ENCODE measurements at places on chromosomes 11 and 22.

- DNase-seq: no peak
These were observed 997.8 kb downstream of the BRD1 start for GRCh38 chr22:48829908-48830307.

GRCh38 chr22:41917903-41918791 is 3.3 kb upstream of the SHISA8 start:
- peak; percentile 61 for DNase-seq

- DNase-seq: no peak
These were observed 27.7 kb upstream of the PPP2R1B start for GRCh38 chr11:111793863-111794262.

- no peak for DNase-seq
These were observed 14.6 kb downstream of the PLXNB2 start for GRCh38 chr22:50292643-50293440.

DNA sequence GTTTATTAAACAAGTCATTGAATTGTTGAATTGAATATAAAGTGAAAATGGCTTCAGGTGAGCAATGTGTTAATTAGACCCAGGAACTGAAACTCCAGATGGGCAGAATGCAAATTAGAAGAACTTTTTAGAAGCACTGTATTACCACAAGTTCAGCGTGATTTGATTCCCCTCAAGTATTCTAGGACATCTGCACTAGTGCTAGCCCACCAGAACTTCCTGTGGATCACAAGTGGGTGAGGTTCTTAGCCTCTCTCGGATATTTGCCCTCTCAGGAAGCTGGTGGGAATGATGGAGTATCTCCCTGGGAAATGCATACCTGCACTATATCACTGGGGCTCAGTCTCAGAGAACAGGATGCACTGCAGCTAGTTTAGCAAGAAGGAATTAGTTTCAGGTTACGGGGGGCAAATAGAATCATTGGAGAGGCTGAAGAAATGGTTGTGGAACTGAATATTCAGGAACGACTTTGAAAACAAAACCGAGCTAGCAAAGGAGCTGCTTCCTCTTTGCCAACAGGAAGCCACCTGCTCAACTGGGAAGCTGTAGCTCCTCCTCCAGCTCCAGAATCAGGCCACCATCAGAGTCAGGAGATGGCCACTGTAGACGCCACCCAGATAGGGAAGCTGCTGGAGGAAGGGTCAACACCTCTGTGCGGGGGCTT is 74.3 kb downstream of the DHCR7 start:
- no peak for DNase-seq

- DNase-seq: peak; percentile 95
These were observed 1.6 kb upstream of the EHBP1L1 start for GRCh38 chr11:65574109-65574810.

DNA sequence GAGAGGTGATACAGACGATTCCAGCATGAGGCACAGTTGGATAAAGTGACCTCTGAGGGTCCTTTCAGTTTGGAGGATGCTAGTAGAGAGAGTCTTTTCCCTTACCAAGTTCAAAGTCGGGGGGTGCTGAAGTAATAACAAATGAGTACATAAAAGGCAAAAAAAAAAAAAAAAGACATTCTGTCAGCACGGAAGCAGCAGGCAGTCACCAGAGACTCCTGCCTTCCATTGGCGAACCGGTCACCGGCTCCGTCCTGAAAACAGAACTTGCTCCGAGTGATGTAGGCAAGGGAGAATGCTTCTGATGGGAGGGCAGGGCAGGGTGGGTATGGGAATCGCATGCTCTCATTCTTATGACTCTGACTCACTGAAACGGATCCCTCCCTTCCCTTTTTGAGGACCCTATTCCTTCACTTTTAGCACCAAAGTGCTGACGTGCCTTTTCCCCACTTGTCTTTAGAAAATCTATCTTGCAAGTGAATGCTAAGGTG is 65.9 kb downstream of the PRR5L start:
- DNase-seq: no peak

- DNase-seq: peak; percentile 81
These were observed 3.7 kb upstream of the POLD4 start for GRCh38 chr11:67356864-67357561.

- no peak for DNase-seq
These were observed at the start of gene SCARF2 for GRCh38 chr22:20437613-20438426. SCARF2 (minus strand) TSS chr22:20437825; CDS start chr22:20437754, 71 bp downstream.

- no peak for DNase-seq
These were observed 328.8 kb downstream of the TBC1D22A start for GRCh38 chr22:47091246-47091651.

DNA sequence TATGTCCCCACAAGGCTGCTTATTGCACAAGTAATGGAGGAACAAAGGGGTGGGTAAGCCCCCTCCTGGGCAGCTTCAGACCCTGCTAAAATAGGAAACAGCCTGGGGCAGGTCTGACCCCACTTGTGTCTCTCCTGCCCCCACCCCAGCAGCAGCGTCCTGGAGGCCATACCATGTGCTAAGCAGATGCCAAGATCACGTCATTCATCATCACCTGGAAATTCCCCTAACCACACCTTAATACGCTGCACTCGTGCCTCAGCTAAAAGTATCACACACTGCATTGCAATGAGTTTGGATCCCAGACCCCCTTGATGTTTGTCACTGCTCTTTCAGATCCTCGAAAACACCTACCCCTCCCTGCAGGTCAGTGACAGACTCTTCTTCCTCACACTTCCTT is 27.8 kb upstream of the GGTLC2 start:
- DNase-seq: no peak

DNA sequence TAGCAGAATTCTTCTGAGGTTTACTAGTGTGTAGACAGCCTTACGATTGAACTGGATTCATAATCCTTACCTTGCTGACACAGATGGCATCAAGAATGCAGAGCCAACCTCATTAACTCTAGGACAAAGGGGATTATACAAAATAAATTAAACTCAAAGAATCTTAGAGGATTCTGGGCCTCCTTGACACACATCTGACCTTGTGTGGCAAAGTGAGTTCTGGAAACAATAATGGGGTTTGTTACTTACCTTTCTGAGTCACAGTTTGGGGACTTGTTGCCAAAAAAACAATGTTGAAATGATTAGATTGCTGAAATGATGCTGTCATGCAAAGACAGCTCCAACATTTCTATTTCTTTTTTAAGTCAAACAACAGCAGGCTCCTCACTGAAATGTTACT is 179.1 kb upstream of the ISX start:
- DNase-seq: no peak

- no peak for DNase-seq
These were observed 23.2 kb downstream of the TAF1D start for GRCh38 chr11:93718057-93718563.

- no peak for DNase-seq
These were observed 28.5 kb upstream of the ELF5 start for GRCh38 chr11:34542089-34542488.

DNA sequence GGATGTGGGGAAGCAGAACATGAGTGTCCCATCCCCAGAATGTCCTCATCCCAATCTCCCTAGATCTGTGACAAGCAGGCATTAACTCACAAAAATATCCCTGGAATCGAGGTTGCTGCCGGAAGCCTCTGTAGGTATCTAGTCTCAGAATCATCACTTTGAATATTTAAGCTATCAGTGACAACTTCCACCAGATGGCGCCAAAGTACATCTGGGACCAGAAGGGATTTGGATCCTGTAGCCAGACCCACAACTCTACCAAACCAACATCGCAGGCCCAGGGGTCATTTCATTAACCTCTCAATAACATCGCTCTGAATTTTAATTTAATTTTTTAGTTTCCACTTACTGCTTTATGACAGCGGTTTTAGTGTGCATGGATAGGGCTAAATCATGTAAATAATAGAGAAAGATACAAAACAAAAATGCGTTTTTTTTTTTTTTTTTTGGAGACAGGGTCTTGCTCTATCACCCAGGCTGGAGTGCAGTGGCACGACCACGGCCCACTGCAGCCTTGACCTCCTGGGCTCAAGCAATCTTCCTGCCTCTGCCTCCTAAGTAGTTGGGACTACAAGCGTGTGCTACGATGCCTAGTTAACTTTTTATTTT is 1.1 kb upstream of the EXT2 start:
- peak; percentile 85 for DNase-seq

DNA sequence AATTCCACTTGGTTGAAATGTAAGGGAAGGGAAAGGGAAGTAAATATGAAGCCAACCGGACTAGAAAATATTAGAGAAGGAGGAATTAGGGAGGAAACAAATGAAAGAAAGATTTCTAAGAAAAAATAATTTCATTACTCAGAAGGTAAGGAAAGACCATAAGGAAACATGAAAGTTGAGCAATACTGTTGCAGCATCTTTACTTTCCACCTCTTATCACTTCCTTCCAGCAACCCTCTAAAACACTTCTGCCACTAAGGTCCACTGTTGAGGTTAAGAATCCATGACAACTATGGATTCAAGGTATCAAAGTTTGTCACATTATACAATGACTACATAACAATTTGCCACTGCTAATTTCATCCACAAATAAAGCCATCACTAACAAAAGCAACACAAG is 308.6 kb downstream of the DLG2 start:
- no peak for DNase-seq

DNA sequence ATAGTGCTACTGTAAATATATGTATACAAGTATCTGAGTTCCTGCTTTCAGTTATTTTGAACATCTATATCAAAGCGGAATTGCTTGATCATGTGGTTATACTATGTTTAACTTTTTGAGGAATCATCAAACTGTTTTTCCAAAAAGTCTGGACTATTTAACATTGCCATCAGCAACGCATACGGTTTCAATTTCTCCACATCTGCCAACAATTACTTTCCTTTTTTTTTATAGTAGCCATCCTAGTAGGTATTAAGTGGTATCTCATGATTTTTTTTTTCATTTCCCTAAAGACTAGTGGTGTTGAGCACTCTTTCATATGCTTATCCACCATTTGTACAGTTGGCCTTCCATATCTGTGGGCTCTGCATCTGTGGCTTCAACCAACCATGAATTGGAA is 1.3 kb upstream of the UBE4A start:
- no peak for DNase-seq

GRCh38 chr11:73914284-73914683 is 36.5 kb upstream of the DNAJB13 start:
- no peak for DNase-seq

DNA sequence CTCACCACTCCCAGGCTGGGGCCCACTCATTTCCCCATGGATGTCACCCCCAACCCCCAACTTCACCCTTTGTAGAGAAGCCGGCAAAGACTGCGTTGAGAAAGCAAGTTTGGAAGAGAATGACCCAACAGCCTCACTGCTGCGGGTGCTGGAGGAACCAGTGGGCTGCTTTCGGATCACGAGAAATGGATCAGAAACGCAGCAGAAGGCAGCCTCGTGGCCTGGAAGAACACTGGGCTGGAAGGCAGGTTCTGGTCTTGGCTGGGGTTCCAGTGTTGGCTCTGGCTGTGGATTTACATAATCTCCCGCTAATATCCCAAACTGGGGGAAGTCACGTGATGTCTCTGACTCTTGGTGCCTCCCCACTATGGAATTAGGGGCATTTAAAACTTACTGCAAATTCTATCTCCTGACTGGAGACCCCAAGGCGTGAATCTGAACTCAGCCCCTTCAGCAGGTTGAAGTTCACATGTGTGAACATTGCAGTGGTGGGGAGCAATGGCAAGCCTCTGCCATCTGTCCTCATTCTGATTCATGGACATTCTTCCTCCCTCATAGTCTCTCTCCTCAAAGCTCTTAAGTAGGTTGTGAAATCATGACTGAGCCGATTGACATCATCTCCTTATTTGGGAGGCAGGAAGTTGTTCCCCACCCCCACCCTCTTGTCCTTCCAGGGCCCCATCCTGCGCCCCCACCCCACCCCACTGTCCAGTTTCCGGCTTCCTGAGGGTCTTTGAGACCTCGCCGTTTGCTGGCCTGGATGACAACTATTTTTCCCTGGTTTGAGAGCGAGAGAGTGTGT is 37.0 kb upstream of the TIMP3 start:
- DNase-seq: no peak

- no peak for DNase-seq
These were observed 34.0 kb downstream of the SLCO2B1 start for GRCh38 chr11:75184757-75185425.

DNA sequence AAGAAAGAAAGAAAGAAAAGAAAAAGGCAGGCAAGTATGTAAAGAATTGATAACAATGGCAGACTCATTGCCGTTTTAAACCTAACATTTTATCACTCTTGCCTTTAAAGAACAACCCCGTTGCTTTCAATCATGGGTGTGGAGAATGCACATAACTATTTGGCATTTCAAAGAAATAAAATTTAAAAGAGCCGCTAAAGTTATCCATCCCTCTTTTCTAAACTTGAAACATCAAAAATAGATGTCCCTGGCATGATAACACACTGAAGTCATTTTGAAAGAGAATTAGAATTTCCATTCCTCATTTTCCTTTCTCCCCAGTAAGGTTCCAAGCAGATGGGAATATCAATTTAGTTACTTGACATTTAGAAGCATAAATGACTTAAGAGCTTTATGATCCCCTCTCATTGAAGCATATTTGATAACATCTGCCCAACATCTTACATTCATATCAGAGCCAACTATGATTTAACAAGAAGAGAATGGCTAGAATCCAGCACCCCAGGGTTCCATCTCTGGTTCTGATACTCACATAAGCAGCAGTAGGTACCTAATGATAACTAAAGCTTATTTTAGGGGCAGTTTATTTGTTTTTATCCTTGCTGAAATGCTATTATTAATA is 529.6 kb upstream of the LRRC4C start:
- no peak for DNase-seq

DNA sequence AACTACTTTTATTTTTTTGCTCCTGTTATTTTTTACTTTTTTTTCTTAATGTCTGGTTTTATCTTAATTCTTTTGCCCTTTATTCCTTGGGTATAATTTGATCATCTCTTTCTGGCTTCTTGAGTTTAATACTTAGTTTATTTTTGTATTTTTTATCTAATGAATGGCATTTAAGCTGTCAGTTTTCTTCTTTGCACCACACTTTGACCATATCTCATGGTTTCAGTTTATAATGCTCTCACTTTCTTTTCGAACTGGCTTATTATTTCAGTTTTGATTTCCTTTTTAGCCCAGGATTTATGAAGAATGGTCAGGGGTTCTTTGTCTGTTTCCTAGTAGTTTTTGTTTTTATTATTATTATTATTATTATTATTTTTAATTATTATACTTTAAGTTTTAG is 48.3 kb downstream of the QSER1 start:
- no peak for DNase-seq

DNA sequence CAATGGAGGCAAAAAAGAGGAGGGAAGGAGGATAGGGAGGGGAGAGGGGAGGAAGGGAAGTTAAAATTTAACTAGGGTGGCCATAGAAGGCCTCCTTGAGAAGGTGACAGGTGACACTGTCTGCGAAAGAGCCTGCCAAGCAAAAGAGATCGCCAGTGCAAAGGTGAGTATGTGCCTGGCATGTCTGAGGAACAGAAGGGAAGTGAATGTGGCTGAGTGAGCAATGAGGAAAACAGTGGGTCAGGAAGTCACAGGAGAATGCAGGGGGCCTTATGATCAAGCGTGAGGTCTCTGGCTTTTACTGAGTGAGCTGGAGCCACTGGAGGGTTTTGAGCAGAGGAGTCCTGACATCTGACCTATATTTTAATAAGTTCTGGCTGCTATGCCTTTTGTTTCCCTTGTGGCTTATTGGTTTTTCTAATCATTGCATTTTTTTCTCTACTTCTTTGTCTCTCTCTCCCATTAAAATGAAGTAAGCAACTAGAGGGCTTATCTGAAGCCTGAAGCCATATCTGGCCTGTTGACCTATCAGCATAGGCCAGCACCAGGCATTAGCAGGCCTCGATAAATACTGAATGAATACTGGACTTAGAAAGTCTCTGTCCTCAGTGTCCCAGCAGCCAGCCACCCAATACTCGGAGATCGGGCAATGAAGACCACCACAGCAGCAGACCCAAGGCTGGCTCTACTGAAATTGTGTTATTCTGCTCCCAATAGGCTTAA is 5.6 kb downstream of the AP1B1 start:
- no peak for DNase-seq
